CD4-positive, alpha-beta T cell treated with Interleukin-15 for 1 hour (primary cell): ENCODE measurements at places on chromosomes 16 and 17.

- DNase-seq, result peak; percentile 40
Observed at GRCh38 chr17:16287563-16288027, 65.7 kb downstream of the CENPV start.

DNA sequence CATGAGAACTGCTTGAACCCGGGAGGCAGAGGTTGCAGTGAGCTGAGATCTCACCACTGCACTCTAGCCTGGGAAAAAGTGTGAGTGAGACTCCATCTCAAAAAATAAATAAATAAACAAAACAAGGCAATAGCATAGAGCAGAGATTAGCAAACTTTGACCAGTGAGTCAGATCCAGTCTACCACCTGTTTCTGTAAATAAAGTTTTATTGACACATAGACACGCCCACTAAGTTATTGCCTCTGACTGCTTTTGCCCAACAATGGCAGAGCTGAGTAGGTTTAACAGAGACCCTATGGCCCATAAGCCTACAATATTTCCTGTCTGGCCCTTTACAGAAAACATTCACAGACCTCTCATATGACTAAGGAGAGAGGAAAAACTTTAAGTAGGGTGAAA lies 44.3 kb downstream of the XYLT1 start:
- DNase-seq, result no peak

- DNase-seq, result no peak
Observed at GRCh38 chr17:31467502-31468256, 76.2 kb downstream of the RAB11FIP4 start.

- peak; percentile 25 for DNase-seq
Observed at GRCh38 chr16:46743232-46743719, 4.9 kb downstream of the MYLK3 start.

DNA sequence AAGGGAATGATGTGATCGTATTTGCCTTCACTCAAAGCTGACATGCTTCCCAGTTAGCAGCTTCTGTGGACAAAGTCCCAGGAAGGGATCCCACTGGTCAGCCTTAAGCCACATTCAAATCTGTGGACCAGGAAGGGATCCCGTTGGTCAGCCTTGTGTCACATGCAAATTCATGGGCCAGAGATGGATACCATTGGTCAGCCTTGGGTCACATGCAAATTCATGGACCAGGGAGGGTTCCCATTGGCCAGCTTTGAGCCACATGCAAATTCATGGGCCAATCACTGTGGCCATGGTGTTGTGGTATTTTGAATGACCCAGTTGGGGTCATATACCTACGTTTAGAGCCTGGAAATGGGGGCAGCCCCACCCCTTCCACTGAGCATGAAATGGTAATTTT lies 201.6 kb downstream of the HS3ST4 start:
- no peak for DNase-seq
